ENCODE measurements at places on chromosomes 2 and 18.

DNA sequence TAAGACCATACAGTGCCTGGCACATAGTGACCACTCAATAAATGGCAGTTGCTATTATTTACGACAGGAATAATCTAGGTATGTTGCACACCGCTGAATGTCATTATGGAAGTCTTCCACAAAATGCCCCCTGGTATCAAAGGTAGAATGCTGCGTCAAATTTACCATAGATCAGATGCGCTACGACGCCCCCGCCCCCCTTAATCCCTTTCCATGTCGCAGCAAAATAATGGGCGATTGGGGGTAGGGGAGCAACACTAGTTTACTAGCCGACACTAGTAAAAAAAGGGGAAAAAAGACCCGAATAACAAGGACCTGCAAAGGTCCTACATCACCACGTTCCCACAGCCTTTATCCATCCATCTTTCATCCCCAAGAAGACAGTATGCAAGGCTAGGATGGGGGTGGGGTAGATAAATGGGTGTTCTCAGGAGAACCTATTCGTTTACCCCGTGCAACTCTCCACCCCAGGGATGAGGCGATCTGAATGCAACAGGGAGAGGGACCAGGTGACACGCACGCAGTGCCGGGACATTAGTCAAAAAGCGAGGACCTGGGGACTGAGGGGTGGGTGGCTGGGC is 455 bp downstream of the PREPL start:
- no peak for DNase-seq

DNA sequence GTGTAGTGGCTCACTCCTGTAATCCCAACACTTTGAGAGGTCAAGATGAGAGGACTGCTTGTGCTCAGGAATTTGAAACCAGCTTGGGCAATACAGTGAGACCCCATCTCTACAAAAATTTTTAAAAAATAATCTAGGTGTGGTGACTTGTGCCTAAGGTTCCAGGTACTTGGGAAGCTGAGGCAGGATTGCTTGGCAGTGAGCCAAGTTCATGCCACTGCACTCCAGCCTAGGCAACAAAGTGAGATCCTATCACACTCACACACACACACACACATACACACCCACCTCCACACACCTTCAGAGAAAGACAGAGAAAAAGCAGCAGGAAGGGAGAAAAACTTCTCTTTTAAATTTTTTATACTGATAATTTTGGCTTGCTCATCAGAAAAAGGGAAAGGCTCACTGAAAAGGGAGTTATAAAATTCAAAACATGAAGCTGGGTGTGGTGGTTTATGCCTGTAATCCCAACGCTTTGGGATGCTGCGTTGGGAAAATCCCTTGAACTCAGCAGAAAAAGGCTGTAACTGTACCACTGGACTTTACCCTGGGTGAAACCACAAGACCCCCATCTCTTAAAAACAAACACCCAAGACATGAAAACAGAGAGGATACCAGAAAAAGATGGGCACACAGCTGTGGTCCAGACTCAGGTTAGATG is 25.7 kb downstream of the FAM168B start:
- no peak for DNase-seq

DNA sequence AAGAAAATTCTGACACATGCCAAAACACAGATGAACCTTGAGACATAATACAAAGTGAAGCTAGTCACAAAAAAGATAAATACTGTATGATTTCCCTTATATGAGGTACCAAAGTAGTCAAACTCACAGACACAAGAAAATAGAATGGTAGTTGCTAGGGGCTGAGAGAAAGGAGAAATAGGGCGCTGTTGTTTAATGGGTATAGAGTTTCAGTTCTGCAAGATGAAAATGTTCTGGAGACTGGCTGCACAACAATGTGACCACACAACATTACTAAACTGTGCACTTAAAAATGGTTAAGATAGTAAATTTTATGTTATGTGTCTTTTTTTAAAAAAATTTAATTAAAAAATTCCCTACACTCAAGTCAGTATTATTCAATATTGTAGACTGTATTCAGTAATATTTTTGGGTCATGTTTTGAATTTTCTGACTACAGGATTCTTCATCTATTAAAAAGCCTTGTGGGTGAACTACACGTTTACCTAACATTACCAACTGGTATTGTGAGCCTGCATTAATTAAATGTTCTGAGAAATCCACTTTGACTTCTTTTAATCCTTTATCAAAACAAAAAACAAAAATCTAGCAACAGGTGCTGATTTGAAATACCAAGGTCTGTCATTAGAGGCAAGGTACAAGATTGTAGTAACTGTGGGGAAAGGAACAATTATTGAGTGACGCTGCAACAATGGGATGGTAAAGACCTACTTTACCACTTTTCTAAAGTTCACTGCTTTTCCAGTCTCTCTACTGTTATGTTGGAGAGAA is 140.8 kb upstream of the ZFP36L2 start:
- DNase-seq, result no peak

DNA sequence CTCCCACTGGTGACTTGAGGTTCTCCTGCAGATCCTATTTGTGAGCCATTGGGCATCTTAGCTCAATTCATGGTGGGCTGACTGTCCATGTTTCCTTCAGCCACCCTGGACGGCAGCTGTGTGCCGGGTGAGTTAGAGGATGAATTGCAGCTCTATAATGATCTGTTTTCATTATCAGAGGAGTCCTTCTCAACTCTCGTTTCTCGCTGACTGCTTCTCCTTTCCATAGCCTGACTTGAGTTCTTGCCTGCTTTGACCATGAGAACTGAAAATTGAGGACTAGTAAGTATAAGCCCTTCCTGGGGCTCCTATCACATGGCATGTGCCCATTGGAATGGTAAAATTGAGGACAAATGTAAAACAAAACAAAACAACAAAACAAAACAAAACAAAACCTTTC is 121.8 kb downstream of the CDC42EP3 start:
- DNase-seq, result no peak

DNA sequence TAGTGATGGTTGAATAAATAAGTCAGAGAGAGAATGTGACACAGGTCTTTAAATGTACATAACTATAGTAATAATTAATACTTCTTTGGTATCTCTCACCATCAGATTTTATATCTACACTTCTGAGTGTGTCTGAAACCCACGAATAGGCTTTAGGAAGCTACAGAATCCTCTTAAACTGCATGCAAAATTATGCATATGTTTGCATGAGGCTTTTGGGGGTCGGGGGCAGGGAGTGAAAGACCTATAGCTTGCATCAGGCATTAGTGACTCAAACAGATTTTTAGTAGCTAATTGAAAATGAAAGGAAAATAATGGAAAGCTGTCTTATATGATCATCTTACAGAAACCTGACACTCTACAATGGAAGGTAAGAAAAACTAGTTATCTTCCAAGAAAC is 14.9 kb downstream of the LRPPRC start:
- DNase-seq, result no peak
